Activated CD4-positive, CD25-positive, alpha-beta regulatory T cell (primary cell): ENCODE measurements at places on chromosomes 3 and 15.

GRCh38 chr3:195178124-195178910, 92.6 kb downstream of the XXYLT1 start:
- DNase-seq = no peak

DNA sequence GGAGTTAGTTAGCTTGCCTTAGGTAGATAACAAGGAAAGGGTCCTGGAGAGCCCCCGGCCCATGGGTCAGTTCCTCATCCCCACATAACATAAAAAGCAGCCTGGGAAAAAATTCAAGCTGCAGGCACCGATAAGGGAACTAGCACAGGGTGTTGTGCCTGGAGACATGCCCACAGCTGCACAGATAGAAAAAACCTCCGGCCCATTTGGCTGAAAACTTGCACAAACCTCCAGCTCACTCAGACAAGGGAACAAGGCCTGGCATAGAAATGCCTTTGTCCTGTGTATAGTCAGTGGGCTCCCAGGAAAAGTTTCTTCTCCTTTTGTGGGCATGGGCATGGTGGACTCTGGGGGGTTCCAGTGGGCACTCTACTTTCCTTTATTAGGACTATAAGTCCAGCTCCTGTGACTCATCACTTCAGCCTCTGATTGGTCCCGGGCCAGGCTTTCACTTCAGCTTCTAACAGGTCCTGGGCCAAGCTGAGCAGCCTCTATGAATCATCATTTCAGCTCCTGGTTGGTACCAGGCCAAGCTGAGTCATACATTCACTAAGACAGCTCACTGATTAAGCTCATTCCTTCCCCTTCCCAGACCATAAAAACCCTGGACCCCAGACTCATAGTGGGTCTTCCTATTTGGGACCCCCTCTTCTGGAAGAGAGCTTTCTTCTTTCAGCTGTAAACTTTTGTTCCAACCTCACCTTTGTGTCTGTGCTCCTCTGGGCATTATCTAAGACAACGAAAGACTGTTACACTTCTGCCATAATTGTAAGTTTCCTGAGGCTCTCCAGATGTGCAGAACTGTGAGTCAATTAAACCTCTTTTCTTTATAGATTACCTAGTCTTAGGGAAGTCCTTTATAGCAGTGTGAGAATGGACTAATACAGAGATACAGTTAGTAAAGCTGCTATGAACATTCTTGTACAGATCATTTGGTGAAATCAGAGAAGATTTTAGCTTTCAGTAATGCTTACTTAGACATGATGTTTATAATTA, 348.0 kb upstream of the DPPA4 start:
- no peak for DNase-seq

DNA sequence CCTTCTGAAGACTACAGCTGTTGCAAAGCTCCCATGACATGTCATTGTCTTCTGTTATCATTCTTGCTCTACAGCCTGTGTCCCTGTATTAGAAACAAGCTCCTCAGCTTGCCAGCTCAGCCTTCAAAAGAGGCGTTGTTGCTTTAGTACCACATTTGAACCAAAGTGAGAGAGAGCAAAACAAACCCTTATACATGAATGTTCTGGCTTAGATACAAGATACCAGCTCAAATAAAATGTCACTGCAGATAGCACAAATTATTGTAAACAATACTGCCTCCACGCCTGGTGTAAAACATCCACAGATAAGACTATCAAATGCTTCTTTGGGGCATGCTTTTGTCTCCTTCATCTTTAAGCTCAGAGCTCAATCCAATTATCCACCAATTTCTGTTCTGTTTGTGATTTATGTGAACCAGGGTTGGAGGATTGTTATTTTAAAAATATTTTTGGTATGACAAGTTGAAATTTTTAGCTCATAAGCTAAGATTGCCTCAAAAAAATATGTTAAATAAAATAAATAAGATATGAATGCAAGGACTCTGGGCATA, 403.6 kb upstream of the CDIN1 start:
- no peak for DNase-seq

DNA sequence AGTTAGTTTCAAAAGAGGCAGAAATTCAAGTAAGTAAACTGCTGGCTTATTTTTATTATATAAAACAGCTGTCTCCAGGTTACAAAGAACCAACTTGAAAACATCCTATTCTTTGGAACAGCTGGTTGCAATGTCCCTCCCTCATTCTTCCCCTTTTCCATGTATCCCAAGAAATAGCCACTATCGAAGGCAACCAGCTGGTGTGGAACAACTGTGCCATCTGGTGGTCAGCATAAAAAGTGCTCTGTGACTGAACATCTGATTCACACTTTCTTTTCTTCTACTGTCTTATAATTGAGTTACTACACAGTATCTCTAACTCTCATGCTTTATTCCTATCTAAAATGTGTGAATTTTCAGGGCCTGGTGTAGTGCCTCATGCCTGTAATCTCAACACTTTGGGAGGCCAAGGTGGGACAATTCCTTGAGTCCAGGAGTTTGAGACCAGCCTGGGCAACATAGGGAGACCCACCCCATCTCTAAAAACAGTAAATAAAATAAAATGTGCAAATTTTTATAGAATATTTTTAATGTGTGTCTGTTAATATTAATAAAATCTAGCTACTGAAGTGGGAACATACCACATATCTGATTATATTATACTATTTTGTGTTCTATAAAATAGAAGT, 9.6 kb downstream of the OSBPL11 start:
- no peak for DNase-seq

DNA sequence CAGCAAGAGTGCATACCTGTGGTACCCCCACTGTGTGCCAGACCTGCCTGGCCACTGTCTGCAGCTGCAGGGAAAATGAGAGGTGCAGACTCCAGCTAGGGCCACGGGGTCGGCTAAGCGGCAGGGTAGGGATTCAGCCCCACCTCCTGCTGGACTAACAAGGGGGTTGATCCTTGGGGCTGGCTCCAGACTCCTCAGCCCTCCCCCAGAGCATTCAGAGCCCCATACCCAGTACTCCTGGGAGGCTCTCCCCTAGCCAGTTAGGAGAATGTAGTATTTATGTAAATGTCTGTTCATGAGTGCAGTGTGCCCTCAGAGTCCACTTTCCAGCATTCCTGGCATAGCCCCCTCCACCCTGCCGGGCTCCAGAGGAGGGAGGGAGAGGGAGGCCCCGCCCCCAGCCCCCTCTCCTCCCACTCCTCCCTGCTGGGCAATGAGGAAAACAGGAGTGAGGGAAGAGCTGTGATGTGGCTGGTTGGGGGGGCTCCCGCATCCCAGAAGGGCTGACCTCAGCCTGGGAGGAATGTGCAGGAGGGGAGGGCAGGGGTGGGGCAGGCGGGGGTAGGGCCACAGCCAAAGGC, 4.5 kb upstream of the SEMA3B start:
- DNase-seq = no peak

GRCh38 chr15:43029476-43029875, 76.4 kb downstream of the UBR1 start:
- DNase-seq = no peak

- no peak for DNase-seq
These were observed 26.2 kb downstream of the NME9 start for GRCh38 chr3:138303474-138303873.

DNA sequence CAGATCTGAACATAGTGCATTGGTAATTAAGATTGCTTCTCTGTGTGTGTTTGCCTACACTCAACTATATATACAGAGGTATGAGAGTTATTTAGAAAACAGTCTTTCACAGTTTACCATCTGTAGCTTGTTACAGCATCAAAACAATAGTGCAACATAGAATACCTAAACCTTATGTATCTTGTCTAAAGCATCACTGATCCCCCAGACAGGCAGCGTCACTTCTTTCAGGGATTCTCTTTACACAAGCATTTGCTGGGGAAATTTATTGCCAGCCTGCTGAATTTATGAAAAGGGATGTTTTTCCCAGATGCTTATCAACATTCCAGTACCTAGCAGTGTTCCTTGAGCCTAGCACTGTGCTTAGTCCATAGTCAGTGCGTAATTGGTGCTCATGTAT, 195.8 kb upstream of the COL8A1 start:
- DNase-seq = no peak

GRCh38 chr15:53470743-53471142, 288.7 kb downstream of the WDR72 start:
- DNase-seq = no peak

GRCh38 chr3:42852441-42852840, 23.2 kb downstream of the CYP8B1 start:
- DNase-seq = no peak

- DNase-seq = no peak
These were observed 30.2 kb upstream of the BSN start for GRCh38 chr3:49523756-49524747.

GRCh38 chr15:35244227-35244626, 159.1 kb upstream of the NANOGP8 start:
- DNase-seq = no peak

DNA sequence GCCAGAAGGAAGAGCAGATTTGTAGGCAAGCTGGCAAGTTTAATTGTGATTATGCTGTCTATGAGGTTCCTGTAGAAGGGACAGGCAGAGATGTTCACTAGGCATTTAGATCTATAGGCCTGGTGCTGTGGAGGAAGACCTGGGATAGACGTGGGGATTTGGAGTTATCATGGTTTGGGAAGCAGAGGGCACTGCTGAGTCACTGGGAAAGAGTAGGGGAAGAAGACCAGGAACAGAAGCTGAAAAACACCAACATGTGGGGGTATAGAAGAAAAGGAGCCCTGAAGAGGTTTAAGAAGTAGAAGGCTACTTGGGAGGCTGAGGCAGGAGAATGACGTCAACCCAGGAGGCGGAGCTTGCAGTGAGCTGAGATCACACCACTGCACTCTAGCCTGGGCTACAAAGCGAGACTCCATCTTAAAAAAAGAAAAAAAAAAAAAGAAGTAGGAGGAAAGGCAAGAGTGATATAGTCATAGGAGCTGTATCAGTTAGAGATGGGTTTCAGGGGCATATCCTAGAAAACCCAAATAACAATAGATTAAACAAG, 19.3 kb downstream of the GRK7 start:
- DNase-seq = no peak

DNA sequence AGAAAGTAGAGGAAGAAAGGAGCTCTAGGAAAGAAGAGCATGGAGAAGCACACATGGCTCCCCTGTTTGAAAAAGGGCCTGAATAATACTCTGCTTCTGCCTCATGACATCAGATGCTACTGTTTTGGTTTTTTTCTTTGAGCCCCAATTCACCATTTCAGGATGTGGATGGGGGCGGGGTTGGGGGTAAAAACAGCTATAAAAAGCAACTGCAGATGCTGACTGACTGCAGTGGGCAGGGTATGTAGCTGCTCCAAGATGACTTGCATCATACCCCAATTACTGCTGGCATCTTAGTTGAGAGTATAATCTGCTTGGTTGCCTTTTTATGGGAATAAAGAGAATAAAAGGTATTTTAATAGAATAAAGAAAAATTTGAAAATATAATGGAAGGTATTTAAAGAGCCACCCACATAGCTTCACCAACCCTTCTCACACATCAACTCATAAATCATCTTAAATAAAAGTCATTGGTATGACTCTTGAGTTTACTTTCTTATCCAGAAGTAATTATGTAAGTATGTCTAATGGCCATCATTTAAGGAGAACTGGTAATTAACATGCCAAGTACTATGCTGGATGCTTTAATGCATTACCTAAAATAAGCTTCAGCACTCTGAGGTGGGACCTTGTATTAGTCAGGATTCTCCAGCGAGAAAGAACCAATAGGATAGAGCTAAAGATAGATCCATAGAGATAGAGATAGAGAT, 36.4 kb upstream of the TMEM45A start:
- DNase-seq = no peak
